Kidney glomerular epithelial cell (primary cell): ENCODE measurements at places on chromosomes 7 and 10.

DNA sequence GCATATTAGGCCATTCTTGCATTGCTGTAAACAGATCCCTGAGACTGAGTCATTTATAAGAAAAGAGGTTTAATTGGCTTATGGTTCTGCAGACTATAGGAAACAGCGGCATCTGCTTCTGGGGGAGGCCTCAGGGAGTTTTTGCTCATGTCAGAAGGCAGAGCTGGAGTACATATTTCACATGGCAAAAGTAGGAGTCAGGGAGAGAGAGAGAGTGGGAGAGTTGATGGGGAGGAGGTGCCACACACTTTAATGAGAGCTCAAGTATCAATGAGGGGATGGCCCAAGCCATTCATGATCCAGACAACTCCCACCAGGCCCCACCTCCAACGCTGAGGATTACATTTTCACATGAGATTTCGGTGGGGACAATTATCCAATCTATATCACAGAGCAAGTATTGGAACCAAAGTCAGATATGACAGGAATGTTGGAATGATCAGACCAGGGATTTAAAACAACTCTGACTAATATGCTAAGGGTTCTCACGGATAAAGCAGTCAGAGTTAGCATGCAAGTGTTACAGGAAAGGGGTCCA, 795.3 kb upstream of the CELF2 start:
- no peak for DNase-seq

- DNase-seq = no peak
Observed at GRCh38 chr7:94738071-94738470, 82.1 kb upstream of the SGCE start.

DNA sequence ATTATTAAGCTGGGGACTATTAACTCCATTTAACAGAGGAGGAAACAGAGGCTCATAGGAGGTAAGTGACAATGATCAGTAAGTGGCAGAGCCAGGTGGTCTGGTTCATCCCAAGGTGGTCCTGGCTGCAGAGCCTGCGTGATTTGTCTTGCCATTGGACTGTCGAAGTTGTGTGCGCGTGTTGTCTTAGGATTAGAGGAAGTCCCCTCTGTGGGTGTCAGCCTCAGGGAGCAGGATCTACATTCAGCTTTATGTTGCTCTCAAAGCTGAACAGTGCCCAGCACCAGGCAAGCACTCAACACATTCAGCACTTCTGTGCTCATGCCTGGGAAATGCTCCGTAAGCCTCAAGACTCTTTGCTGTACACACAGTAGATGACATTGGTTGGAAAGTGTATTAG, 139.5 kb downstream of the HERPUD2 start:
- DNase-seq = no peak

- no peak for DNase-seq
Observed at GRCh38 chr10:127899766-127900387, 7.0 kb upstream of the PTPRE start.

- no peak for DNase-seq
Observed at GRCh38 chr10:114874827-114875411, 53.3 kb downstream of the FHIP2A start.

DNA sequence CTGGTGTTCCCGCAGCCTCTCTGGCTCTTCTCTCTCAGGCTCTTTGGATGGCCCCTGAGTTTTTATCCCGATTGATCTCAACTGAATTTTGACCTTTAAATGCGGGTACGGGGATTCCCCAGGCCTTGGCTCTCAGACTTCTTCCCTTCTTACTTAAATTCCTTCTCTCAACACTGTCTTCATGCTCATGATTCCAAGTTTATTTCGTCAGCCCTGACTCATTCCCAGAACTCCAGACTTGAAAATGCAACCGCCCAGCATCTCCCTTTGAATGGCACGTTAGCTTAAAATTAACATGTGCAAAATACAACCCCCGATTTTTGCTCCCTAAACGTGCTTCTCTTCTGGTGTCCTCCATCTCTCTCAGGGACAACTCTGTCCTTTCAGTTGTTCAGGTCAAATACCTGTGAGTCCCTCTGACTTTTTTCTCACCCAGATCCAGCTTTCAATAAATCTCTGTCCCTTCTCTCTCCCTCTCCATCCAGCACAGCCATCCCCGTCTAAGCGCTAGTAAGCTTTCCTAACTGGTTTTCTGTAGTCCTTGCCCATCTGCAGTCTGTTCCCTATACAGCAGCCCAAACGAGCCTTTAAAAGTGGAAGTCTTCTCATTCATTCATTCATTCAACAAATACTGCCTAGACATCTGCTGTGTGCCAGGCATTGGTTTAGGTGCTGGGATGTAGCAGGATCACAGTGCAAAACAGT, 7.1 kb downstream of the HECW1 start:
- DNase-seq = no peak

- DNase-seq = no peak
Observed at GRCh38 chr7:22154143-22154529, 202.8 kb downstream of the RAPGEF5 start.

GRCh38 chr10:6406220-6407033, 173.6 kb downstream of the PRKCQ start:
- DNase-seq = no peak

GRCh38 chr7:74020390-74020789, 7.6 kb upstream of the ELN start:
- DNase-seq = no peak

GRCh38 chr10:132001238-132001972, 19.7 kb upstream of the BNIP3 start:
- DNase-seq = no peak

DNA sequence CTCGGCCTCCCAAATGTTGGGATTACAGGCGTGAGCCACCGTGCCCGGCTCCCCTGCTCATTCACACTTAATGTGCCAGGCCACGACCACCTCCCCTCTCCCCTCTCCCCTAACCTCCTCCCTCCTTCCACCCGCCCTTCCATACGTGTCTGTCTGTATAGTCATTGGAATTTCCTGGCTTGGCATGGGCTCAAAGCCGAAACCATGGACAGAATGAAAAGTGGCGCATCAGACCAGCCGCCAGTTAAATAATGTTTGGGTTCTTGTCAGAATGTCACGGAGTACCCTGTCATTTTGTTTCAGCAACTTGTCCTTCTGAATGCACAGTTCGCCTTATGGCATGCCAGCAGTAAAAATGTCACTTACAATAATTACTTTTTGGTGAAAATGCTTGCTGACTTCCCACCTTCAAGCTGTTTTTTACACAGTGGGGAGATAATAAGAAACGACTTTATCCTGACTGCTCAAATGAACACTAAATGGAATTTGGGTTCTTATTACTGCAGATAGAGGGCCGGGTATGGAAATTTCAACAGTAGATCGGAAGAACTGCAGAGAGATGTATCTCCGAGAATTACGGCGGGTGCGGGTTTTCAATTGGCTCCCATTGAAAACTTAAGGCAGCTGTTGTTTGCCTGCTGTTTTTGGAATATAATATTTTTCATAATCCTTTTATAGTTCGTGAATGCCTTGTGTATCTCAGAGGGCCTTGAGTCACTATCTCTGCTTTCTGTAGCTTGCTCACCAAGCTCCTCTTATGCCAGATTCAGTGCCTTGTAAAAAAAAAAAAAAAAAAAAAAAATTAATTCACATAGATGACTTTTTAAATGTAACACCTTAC, 65.5 kb upstream of the SH2B2 start:
- no peak for DNase-seq

- no peak for DNase-seq
Observed at GRCh38 chr7:66043681-66044497, 31.7 kb upstream of the ASL start.

- DNase-seq = no peak
Observed at GRCh38 chr7:80097756-80098155, 36.9 kb upstream of the GNAI1 start.

DNA sequence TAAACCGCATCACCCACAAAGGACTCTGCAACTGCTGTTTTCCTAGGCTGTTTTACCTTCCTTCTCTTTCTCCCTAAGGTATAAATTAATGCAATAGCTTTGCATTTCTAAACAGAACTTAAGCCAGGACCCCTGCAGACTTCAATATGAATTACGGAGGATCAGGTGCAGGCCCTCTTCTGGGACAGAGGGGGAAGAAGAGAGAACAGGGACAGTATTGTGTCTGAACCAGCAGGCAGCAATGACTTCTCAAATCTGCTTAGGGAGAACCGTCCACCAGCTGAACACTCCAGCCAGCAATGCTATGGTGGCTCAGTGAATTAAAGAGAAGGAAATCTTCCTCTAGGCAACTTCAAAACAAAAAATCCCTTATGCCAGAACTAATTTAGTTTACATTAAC, 35.7 kb downstream of the POLR3A start:
- no peak for DNase-seq

- DNase-seq = no peak
Observed at GRCh38 chr7:38411404-38411803, 138.0 kb upstream of the TARP start.

DNA sequence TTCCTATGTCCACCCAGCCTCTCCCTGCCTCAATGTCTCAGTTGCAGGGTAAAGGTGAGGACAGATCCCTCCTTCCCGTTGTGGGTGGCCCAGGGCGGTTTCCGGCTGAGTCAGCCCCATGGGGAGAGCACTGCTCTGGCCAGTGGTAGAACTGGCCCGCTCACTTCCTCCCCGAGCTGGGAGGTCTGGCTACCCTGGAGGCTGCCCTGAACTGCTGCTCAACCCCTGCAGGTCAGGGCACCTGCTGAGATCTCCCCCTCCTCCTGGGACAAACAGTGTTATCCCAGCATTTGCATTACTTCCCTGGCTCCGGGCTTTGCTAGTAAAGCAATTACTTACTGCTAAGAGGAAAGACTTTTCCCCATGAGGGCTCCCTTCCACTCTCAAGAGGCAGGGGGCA, 21.4 kb upstream of the IMPDH1 start:
- DNase-seq = no peak

DNA sequence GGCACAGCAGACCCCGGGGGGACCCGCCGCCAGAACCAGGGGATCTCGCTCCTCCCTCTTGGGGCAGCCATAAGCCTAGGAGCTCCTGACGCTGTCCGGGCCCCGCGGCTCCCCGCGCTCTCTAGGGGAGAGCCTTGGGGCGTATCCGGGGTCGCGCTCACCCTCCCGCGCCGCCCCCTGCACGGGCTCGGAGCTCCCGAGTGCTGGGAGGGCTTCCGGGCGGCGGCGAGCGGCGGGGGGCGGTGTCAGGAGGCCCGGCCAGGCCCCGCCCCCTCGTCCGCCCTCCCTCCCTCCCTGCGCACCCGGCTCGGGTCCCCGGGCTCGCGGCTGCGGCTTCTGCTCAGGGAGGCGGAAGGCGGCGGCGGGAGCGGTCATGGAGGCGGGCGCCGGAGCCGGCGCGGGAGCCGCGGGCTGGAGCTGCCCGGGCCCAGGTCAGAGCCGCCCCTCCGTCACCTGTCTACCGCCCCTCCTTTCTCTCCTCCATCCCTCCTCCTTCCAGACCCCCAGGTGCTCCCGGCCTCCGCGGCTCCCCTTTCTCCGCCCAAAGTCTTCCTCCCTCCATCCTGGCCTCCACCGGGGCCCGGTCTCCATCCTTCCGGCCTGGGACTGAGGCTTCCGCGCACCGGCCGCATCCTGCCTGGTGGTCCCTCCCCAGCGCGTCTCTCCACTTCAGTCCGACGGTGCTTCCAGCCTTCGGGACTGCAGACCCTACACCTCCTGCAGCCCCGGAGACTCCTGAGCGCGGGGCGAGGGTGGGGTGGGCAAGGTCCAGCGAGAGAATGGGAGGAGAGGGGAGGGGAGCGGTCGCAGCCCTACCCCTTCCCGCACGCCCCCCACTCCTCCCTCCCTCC, at the start of gene CCDC136:
Gene CCDC136 (plus strand): TSS at position 848 of the 851 bp plus-strand sequence. CDS start 444 bp downstream, outside the sequence.
- no peak for DNase-seq

- DNase-seq = peak; percentile 16
Observed at GRCh38 chr7:21850531-21851285, 95.0 kb downstream of the CDCA7L start.

GRCh38 chr10:133260895-133261725, 15.6 kb downstream of the ADAM8 start:
- no peak for DNase-seq

DNA sequence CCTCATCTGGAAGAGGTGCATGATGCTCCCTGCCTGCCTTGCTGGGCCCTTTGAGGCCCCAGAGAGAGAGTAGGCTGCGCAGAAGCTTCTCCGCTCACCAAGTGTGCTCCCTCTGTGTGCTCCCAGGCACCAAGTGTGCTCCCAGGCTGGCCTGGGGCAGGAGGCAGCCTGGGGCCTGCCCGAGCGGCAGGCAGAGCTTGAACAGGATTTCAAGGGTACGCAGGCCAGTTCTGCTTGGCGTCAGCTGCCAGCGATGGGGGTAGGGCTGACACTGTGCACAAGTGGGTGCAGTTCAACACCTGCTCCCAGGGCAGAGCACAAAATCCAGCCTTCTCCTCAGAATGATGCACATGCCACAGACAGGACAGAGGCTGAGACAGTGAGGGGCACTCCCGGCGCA, 119.7 kb downstream of the FAM53B start:
- DNase-seq = no peak

DNA sequence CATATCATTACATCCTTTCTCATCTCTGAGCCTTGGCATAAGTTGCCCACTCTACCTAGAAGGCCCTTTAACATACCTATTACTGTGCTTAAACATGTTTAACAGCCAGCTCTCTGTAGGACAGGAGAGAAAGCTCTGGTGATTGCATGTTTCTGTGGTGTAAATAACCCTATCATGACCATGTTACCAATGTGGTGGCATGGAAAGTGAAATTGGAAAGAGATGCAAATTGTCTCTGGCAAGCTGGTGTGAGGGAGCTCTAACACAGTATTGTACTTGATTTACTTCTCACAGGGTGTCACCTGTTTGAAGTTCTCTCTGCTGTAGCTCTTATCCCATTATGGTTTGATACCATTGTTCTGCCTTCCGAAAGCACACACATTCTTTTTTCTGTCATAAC, 231.8 kb upstream of the DKK1 start:
- DNase-seq = no peak

GRCh38 chr10:112919721-112920120, 30.3 kb upstream of the TCF7L2 start:
- peak; percentile 49 for DNase-seq

- DNase-seq = no peak
Observed at GRCh38 chr7:26620352-26620751, 244.0 kb downstream of the SKAP2 start.

GRCh38 chr7:1809601-1810258, 139.7 kb downstream of the ELFN1 start:
- no peak for DNase-seq

- DNase-seq = no peak
Observed at GRCh38 chr7:13898957-13899670, 90.4 kb downstream of the ETV1 start.

GRCh38 chr7:80764132-80764531, 125.7 kb downstream of the CD36 start:
- no peak for DNase-seq

- no peak for DNase-seq
Observed at GRCh38 chr10:62742536-62743061, 61.9 kb upstream of the ADO start.
